ENCODE measurements at places on chromosomes 4 and X.
A peak's percentile ranks its signal among the peaks of the same experiment; 100 is the strongest.

- DNase-seq, result no peak
These were observed 703.5 kb downstream of the RPA4 start for GRCh38 chrX:97587171-97587570.

DNA sequence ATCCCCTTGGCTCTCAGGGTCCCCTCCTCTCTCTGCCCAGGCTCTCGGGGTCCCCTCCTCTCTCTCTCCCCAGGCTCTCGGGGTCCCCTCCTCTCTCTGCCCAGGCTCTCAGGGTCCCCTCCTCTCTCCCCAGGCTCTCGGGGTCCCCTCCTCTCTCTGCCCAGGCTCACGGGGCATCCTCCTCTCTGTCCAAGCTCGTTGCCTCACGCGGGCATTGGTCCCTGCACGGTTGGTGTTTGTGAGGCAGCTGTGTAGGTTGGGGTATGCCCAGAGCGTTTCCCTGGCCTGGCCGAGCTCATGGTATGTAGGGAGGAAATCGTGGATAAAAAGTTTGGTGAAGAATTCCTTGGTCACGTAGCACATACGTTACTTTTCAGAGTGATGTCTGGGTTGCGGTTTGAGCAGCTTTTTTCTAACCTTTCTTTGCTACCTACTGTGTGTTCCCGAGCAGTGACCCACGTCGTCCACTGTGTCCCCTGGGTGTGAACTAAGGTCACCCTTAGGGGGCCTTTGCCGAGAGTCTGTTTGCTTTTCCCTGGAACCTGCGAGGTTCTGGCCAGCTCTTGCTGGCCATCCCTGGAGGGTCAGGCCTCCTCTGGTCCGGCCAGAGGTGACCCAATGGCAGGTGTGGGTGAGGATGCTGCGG is 36.6 kb downstream of the PCGF3 start:
- DNase-seq, result no peak

DNA sequence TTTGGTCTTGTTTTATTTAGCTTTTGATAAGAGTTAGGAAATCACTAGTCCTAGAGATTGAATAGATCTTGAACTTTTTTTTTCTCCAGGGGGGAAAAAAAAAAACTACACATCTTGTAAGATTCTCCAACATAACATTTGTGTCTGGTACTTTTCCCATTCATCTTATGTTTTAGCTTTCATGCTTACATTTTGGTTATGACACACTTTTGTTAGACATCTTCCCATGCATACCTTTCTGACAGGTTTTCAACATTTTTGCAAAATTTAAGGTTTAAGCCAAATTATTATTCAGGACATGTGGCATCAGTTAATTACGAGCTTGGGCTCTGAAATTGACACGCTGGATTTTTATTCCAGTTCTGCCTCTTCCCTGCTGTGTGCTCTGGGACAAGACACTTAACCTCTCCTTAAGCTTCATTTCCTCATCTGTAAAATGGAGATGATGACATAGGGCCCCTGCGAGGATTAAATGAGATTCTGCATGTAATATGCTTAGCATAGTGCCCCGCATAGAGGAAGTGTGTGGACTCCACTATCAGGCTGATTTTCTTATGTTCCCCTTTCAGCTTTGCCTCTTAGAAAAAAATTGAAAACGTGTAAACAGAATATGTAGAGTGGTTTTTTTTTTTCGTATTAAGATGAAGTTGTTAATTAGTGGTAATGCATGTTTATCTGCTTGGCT is 5.3 kb downstream of the KIT start:
- no peak for DNase-seq

DNA sequence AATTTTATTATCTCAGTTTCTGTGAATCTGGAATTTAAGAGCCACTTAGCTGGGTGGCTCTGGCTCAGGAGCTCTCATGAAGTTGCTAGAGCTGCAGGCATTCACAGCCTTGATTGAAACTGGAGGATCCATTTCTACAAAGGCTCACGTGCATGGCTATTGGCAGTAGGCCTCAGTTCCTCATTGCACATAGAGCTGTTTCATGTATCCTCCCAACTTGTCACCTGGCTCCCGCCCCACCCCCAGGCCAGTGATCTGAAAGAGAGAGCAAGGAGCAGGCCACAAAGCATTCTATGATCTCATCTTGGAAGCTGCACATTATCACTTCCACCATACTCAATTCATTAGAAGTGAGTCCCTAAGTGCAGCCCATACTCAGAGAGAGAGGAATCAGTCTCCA is 18.5 kb upstream of the AP1AR start:
- no peak for DNase-seq

DNA sequence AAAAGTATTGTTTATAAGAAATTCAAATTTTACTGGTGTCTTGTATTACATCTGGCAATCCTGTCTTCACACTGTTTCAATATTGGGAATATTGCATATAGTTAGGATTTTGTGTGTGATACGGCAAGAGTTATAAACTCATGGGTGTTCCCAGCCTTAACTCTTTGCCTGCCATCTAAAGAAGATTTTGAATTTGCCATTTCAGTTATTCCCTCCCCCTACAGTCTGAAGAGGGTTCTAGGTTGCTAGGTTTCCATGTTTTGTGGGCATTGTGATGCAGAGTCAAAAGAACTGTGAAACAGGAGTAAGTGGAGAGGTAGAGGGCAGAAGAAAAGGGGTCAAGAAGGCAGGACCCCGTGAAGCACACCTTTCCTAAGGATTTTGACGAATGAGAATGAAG is at the start of gene CPXCR1:
CPXCR1 (plus strand) TSS at position 301 of the 400 bp plus-strand sequence. CDS start 6,190 bp downstream, outside the sequence.
- no peak for DNase-seq

DNA sequence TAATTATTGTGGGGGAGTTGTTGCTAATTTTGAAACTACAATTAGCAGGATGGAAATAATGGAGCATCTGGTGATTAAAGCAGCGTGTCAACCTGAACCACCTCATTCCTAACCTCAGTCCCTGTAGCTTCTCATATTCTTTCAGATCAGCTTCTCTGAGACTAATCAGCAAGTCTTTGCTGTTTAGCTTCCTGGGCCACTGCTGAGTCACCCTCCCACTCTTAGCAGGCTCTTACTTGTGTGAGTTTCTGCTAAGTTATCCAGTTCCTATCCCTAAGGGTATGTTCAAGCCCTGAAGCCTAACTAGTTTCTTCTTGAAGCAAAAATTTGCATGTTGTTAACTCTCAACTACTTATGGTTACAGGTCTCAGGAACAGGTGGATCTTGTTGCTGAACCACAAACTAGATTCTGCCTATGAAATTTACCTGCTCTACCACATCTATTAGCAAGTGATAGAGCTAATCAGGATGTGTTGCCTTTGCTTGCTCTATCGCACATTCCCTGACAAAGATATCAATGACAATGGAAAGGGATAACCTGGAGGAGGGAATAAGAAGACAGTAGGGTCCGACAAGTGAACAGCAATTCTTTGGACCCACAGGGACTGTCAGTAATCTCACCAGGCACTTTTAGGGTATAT is 134.2 kb downstream of the EIF4E start:
- peak; percentile 13 for DNase-seq

DNA sequence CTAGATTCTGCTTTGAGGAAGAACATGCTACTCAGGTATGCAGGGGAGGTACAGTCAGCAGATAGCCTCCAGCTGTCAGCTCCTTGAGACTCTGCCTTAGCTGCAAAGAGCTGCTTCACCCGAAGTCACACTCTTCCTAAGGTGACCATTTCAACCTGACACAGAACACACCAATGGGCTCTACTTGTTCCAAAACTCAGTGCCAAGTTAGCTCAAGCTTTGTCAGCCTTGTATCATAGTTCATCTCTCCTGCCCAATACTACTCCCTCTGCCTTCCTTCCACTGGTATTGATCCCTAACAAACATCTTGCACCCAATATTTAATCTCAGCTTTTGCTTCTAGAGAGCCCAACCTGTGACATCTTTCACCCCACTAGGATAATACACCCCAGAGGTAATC is 7.8 kb upstream of the SMARCA1 start:
- no peak for DNase-seq

DNA sequence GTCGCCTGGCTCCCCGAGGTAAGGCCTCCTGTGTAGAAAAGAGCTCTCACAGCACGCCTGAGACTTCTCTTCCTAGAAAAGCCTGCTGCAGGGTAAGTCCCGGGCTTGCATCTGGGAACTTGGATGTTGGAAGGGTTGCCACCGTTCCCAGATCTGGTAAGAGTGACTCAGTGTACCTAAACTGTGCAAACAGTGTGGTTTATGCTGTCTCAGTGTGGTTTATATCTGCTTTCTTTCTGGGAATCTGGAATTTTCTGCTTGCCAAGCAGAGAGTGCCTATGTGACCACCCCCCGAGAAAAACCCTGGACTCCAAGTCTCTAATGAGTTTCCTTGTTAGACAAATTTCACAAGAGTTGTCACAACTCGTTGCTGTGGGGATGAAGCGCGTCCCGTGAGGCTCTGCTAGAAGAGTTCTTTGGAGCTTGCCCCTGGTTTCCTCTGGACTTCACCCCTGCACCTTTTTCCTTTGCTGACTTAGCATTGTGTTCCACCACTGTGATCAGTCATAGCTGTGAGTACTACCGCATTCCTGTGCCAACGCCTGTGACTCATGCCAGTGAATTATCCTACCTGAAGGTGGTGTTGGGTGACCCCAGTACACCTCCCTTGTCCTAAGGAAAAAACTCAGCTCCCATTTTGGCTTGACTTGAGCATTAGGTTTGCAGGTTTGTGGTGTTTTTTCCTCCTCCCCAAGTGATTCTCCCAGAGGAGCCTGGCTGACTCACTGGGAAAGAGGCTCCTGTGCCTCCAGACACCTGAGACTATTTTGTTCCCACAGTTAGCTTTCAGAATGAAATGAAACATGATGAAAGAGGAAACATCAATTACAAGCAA is 14.5 kb downstream of the SLC2A9 start:
- no peak for DNase-seq

GRCh38 chr4:7821245-7822136 is 118.2 kb downstream of the AFAP1 start:
- no peak for DNase-seq

DNA sequence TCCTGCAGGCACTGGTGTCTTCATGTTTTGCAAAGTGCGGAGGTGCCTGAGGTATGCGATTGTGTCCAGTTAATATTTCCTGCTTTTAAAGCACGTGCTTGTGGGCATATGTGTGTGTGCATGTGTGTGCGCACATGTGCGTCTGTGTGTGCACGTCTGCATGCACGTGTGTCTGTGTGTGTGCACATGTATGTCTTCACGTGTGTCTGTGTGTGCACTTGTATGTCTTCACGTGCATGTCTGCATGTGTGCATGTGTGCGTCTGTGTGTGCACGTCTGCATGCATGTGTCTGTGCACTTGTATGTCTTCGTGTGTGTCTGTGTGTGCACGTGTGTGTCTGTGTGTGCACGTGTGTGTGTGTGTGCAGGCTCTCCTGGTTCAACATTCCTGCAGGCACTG is 49.5 kb downstream of the SHOX start:
- DNase-seq, result no peak

- no peak for DNase-seq
These were observed 1408.9 kb upstream of the PCDH7 start for GRCh38 chr4:29311247-29311646.

GRCh38 chr4:165136529-165136928 is 23.9 kb upstream of the TMEM192 start:
- no peak for DNase-seq

- DNase-seq, result no peak
These were observed 66.6 kb upstream of the HS3ST1 start for GRCh38 chr4:11495291-11495690.

GRCh38 chr4:182048871-182049270 is 194.3 kb upstream of the TENM3 start:
- DNase-seq, result no peak

DNA sequence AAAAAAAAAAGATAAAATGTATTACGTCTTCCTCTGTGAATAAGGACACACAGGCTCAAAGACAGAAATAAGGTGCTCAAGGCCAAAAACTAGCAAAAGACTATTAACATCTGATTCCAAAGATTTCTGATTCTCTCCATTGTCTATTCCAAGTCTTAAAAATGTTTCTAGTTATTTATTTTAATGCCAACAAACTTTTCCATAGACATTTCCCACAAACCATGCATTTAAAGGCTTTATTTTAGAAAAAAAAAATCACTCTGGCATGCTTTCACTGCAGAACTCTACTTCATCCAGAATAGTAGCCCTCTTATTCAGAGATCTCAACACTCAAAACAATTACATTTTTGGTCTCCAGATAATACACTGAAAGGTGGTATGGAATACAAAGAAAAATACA is 545.0 kb upstream of the TENM3 start:
- no peak for DNase-seq

DNA sequence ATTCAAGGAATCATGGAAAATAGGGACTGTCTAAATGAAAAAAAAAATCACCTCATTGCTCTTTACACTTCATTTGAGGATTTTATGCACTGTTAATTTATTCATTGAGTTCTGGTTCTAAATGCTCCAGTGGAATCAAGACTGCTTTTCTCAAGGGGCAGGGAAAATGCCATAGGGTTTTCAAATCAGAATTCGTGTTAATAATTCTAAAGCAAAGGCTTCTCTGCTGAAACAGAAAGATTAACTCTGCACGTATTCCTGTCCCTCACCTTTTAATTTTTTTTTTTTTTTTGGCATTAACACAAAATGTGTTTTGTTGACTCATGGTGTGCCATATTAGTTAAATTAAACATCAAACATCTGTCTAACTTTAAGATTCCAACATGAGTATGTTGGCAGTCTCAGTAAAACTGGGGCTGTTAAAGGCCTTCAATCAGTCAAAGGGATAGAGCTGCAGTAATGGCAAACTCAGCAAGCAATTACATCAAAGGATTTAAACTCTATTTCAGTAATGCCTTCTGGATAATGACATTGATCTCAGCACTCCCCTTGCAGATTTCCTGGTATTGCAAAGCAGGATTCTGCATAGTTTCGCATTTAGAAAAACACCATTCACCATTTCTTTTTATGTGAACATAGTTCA is 878.1 kb downstream of the RAPGEF2 start:
- no peak for DNase-seq

GRCh38 chr4:152041295-152041694 is 280.5 kb upstream of the GATB start:
- DNase-seq, result no peak

DNA sequence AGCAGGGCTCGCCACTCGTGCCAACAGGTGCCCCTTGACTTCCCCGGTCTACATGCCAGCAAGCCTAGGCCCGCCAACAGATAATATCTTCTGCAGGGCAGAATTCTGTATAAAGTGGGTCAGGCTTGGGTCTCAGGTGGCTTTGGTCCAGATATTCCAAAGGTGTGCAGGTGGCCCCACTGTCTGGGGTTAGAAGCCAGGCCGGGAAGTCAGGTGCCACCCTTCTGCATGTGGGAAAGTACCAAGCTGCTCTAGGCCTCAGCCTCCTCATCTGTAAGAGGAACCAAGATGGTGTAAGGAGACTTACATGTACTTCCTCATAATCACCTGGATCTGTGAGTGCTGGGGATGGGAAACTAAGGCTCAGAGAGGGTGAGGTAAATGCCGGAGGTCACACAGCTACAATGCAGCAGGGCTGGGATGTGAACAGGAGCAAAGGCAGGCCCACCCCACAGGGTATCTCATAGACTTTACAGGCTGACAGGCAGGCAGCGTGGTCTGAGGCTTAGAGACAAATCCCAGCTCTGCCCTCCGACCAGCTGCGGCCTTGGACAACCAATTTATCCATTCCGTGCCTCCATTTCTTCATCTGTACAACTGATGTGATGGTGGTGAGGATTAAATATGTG is 35.9 kb downstream of the WDR1 start:
- no peak for DNase-seq

DNA sequence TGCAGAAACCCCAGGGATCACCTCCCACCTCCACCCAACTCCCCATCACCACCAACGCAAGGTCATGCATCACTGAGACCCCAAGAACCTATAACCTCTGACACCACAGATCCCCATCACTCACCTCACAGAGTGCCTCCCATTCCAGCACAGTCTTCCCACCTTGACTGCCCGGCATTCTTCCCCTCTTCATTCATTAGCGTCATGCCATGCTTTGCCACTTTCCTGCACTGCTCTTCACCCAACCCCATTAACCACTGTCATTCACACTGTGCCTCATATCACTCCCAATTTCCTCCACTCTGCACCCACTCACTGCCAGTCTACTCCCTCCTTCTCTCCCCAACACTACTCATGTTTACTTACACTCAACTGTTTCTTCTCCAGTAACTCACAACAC is 30.6 kb downstream of the ZNF182 start:
- no peak for DNase-seq
